Left ventricle myocardium inferior (tissue), 1 donor: ENCODE measurements at places on chromosomes 16 and 17. TPM values are rescaled to one million over a fixed set of nuclear protein-coding genes. Genes with fewer than 3 reads are reported as not detected.

CCDC144A gene
- total RNA-seq = 2.8 TPM

DNA sequence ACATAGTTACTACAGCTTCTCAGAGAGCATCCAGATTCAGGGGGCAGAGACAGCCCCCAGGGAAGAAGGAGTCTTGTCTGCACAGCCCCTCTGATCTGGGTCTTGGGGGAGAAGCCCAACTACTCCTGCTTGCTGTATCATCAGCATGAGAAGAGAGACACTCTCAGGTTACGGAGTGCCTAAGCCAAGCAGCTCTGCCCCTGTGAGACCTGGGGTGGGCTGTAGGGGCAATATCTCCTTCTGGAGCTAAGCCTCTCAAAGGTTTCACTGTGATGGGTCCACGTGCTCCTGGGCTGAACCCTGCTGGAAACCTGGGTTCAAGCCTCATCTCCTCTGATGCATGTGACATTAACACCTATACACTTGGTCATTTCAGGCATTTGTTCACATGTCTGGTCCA is 123.2 kb downstream of the CPPED1 start:
- no peak for DNase-seq

ENO3 gene
- total RNA-seq = 827 TPM

- no peak for DNase-seq
These were observed 97.9 kb downstream of the MAP2K4 start for GRCh38 chr17:12118617-12119016.

CDH11 gene
- total RNA-seq = 20.9 TPM

CCL2 gene
- 24.3 TPM for total RNA-seq

GRCh38 chr16:87492291-87492630 is 563 bp downstream of the ZCCHC14 start:
- DNase-seq = no peak

GRCh38 chr17:74865504-74866197 is 6.0 kb upstream of the GRIN2C start:
- DNase-seq = no peak

DNAI2 gene
- total RNA-seq = not detected

DNA sequence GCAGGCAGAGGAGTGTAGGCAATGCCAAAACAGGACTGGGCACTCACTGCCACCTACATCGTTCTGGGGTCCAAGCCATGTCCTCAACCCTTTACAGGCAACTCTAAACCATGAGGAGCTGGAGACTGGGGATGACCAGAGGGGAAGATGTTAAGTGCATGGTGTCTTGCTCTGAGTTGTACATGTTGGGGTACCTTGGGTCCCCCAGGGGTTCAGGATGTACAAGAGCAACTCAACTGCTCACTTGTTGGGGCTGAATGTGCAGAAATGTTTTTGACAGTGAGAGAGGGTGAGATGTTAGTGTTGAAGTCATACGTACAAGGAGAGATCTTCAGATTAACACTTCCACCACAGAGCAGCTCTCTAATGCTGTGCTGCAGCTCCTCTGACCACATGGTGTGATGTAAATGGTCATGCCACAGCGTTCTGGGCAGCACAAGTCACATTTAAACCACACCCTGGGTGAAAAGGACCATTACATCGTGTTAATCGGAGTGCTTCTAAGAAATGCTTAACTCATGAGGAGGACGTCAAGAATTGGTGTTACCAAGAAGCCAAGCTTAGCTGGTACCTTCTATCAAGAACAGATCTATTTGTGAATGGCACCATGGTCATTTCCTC is 2.4 kb downstream of the CCL18 start:
- DNase-seq = no peak

TMEM186 gene
- 16.4 TPM for total RNA-seq

- DNase-seq = peak; percentile 26
These were observed 26.7 kb upstream of the ITGB4 start for GRCh38 chr17:75694536-75694935.

DNA sequence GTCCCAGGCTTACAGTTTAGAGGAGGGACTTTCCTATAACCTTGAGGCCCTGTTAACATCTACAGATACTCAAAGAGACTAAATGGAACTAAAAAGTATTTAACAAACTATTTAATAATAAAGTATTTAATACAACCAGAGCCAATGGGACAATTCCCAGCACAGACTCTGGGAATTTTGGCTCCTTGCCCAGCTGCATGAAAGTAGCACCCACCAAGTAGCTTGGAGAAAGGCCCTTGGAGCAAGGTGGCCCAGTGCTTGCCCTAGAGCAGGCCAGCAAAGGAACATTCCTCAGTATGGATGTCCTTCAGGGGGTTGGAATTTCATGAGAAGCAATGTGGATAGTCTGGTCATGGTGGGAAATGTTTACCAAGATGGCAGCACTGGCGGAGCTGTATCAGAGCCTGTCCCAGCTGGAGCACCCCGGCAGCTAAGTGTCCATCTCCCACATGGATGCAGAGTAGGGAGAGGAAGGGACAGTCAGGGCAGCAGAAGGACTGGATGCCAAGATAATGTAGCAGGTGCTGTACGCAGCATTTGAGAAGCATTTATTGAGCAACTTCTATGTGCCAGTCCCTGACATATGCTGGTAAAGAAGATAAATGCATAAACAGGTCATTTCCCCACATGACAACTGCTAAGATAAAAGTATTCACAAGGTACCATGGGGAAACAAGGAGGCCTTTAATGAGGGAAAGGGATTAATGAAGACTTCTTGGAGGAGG is 5.2 kb upstream of the SMARCD2 start:
- no peak for DNase-seq

DNA sequence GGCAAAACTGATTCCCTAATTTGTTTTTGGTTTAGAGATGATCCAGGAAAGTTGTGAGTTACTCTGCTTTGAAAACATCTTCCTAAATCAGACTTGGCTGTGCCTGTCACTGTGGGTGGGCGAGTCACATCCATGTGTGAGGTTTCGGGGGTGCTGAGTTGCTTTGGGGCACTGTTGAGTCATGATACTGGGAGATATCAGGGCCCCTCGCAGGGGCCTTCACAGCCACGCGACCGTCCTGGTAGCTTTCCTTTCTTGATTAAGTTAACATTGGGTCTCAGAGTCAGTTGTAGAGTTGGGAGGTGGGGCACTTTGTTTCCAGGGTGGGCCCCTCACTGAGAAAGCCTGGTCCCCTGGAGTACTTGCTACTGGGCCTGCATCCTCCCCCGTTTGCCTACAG is 58.3 kb upstream of the LGALS9 start:
- no peak for DNase-seq

GRCh38 chr17:40949418-40949817 is 12.0 kb upstream of the KRT23 start:
- DNase-seq = no peak

ITGAD gene
- total RNA-seq = not detected

DNA sequence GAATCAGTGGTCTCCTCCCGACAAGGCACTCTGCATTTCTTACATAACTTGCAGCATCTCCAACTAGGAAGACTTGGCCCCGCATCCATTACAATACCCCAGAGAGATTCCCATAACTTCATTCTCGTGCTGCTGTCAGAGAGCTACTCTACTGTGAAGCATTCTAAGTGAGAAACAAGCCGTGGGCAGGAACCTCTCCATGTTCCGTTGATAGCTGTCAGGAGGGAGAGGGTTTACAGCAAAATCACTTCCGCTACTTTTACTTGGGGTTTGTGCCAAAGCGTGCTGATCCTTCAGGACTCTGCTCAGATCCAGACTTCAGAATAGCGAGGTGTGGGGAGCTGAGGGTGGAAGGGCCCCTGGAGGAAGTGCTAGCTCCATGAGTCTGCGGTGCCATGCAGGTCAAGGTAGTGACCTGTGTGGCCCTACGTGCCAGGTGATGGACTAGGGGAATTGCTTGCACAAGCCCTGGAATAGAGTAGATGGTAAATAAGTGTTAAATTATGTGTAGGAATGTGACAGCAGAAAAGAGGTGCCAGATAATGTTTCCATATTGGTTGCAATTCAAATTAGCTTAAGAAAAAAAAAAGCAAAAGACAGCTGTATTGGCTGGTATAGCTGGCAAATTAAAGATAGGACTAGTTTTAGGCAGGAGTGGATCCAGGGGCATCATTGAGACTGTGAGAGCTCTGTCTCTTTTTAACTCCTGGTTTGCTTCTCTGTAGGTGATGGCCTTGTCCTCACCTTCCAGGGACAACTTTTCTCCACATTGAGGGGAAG is 358.5 kb upstream of the ERCC4 start:
- no peak for DNase-seq

DNA sequence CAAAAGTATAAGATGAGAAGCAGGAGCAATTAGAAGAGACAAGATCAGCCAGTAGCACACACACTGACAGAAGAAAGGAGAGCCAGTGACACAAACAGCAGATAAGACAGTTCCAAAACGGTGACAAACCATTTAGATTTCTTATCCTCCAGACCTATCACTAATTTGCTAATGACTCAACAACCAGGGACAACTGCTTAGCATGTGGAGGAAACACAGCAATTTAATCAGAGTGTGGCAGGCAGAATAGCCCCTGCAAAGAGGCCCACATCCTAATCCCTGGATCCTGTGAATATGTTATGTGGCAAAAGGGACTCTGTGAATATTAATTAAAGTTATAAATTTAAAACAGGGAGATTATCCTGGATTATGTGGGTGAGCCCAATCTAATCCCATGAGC is 81.1 kb downstream of the CACNG1 start:
- no peak for DNase-seq

DNA sequence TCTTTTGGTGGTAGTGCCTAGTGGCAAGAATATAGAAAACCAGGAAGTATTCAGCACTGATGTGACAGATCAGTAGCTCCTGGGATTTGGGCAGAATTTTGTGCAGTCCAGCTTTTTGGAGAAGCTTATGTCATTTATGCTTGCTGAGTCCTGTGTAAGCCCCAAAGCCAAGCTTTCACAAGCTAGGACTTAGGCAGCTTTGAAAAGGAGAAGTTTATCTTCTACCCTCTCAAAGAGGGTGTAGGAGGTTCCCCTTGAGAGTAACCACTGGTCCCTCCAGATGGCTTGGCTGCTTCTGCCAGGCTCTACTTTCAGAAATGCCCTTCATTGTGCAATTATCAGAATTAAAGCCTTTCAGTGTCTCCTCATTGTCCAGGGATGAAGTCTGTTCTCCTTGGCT is 78.8 kb downstream of the CES1 start:
- no peak for DNase-seq

- no peak for DNase-seq
These were observed 5.4 kb upstream of the MMD start for GRCh38 chr17:55426851-55427586.

GRCh38 chr17:5248821-5249479 is 14.3 kb upstream of the SCIMP start:
- no peak for DNase-seq

GRCh38 chr17:28612531-28612930 is 1.5 kb downstream of the RSKR start:
- no peak for DNase-seq

DNA sequence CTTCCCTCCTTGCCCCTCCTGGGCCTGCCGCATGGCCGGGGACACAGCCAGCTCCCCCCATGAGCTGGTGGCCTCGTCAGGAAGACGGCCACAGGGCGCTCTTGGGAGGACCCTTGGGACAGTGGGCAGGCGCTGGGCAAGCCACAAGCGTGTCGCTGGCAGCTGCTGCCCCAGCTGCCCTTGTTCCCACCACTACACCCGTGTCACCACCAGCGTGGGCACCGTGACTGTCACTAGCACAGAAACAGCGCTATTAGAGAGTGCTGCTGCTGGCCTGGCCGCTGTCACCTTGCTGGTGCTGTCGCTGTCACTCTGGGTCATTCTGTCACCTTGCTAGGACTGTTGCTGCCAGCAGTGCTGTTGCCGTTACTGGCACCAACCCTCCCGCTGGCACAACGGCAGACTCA is 47.2 kb downstream of the ZFPM1 start:
- peak; percentile 50 for DNase-seq

SHISA9 gene
- 0.30 TPM for total RNA-seq

GRCh38 chr17:73358668-73359067 is 46.9 kb upstream of the CDC42EP4 start:
- peak; percentile 72 for DNase-seq

FBXW10 gene
- total RNA-seq = 0.08 TPM

NT5M gene
- total RNA-seq = 11.2 TPM

CCL4L2 gene
- not detected for total RNA-seq

GRCh38 chr16:80599466-80599865 is 58.7 kb downstream of the DYNLRB2 start:
- DNase-seq = no peak

- no peak for DNase-seq
These were observed 223.9 kb upstream of the TOX3 start for GRCh38 chr16:52770828-52771227.

GRCh38 chr17:80852476-80853015 is 139.1 kb upstream of the CHMP6 start:
- no peak for DNase-seq

DNA sequence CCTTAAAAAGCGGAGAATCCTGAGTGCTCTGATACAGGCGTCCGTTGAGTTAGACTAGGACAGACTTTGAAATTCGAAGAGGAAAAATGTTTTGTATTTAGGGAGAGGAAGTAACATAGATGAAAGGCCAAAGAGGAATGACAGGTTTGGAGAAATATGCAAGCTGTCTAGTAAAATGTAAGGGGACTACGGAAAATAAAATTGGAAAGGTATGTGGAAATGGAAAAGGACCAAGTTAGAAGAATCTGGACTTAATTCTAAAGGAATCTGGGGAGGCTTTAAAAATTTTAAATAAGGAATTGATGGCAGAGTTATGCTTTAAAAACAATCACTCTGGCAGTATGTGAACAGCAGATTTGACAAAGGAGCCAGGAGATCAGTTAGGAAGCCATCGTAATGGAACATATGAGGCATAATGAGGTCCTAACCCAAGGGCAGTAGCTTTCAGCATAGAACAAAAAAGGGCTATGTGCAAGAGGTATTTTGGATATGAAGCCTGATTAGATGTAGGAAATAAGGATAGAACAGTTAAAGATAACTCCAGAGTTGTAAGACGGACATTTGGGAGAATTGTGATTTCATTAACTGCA is 38.3 kb downstream of the CYB561 start:
- DNase-seq = no peak

GRCh38 chr17:34800661-34801060 is 160.6 kb downstream of the CCT6B start:
- DNase-seq = no peak

- DNase-seq = no peak
These were observed 3.5 kb downstream of the FMNL1 start for GRCh38 chr17:45225051-45225700.

CCL7 gene
- not detected for total RNA-seq

DNA sequence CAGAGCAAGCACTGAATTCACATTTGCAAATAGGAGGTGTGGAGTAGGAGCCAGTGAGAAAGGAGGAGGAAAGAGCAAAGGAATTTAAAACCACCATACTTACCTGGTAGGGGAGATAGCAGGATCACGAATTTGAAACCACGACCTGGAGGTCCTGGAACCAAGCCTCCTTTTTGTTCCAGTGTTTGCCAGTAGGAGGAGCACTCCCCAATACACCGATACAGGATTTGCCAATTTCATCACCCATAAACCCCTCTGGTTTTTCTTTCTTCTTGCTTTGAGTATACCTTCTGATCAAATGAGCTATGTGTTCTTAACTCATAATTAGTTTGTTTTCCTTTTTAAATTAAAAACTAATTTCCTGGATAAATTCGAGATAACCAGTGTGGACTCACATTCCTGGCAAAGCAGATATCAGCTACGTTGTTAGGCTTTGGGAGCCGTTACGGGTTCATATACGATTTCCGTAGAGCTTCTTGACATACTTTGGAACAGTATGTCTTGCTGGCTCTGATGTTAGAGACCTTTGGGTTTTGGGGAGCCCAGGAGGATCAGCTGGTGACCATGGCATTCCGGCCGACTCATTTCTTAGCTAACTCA is 22.7 kb downstream of the BCO1 start:
- no peak for DNase-seq
